ENCODE measurements at places on chromosomes 4 and X. TPM values are rescaled to one million over a fixed set of nuclear protein-coding genes. Genes with fewer than 3 reads are reported as not detected.

- H3K36me3 ChIP-seq, result no peaks in the 10 kb centered on the region
- H3K27ac ChIP-seq, result no peak overlapping the region
- no peak for DNase-seq
- H3K27me3 ChIP-seq, result no peaks in the 10 kb centered on the region
- no peak overlapping the region for H3K4me3 ChIP-seq
Measured at GRCh38 chrX:101682723-101683122, 23.1 kb upstream of the ARMCX2 start.

GRCh38 chrX:70476934-70477733, 32.5 kb downstream of the DLG3 start:
- H3K36me3 ChIP-seq, result peaks cover 21% of the 10 kb centered on the region
- no peak overlapping the region for H3K4me3 ChIP-seq
- DNase-seq, result no peak
- H3K27me3 ChIP-seq, result no peaks in the 10 kb centered on the region
- peak overlapping the region; percentile 50 for H3K27ac ChIP-seq

- H3K4me3 ChIP-seq, result no peak overlapping the region
- DNase-seq, result no peak
- no peaks in the 10 kb centered on the region for H3K4me1 ChIP-seq
- H3K27me3 ChIP-seq, result no peaks in the 10 kb centered on the region
- H3K36me3 ChIP-seq, result no peaks in the 10 kb centered on the region
Measured at GRCh38 chr4:148055844-148056243, 324.0 kb downstream of the ARHGAP10 start.

The GPC4 gene
- total RNA-seq, result 21.1 TPM

- no peak overlapping the region for H3K27ac ChIP-seq
- no peaks in the 10 kb centered on the region for H3K36me3 ChIP-seq
- no peak overlapping the region for H3K4me3 ChIP-seq
- DNase-seq, result no peak
- no peaks in the 10 kb centered on the region for H3K4me1 ChIP-seq
Measured at GRCh38 chrX:123277821-123278220, 93.7 kb downstream of the GRIA3 start.

GRCh38 chrX:2631743-2632532, 59.2 kb upstream of the CD99 start:
- H3K4me1 ChIP-seq, result no peaks in the 10 kb centered on the region
- no peak for DNase-seq
- no peak overlapping the region for H3K4me3 ChIP-seq
- peaks cover 41% of the 10 kb centered on the region for H3K36me3 ChIP-seq
- no peak overlapping the region for H3K27ac ChIP-seq

The RNF128 gene
- total RNA-seq, result not detected

DNA sequence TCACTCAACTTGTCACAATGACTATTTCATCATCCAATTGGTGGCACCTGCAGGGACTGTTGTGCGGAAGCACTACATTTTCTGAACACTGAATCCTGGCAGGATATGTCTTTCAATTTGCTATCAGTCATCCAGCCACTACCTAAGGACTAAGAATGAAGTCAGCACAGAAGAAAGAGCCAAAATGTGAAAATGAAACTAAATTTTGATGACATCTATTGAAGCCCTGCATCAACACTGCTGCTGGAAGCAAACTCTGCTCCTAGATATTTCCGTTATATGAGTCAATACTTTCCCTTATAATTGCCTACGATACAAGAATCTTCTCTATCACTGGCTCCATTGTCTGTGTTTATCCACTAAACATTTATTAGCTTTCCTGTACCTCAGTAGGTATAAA, 917.9 kb downstream of the RAPGEF2 start:
- H3K36me3 ChIP-seq, result no peaks in the 10 kb centered on the region
- no peaks in the 10 kb centered on the region for H3K27me3 ChIP-seq
- H3K27ac ChIP-seq, result no peak overlapping the region
- DNase-seq, result no peak
- no peak overlapping the region for H3K4me3 ChIP-seq

The GABRE gene
- total RNA-seq, result 0.44 TPM

GRCh38 chr4:142369141-142369540, 477.0 kb downstream of the INPP4B start:
- H3K27ac ChIP-seq, result no peak overlapping the region
- no peak for DNase-seq
- peaks cover 3% of the 10 kb centered on the region for H3K36me3 ChIP-seq
- H3K4me3 ChIP-seq, result no peak overlapping the region
- no peaks in the 10 kb centered on the region for H3K27me3 ChIP-seq

The SULT1B1 gene
- total RNA-seq, result not detected

GRCh38 chr4:147790412-147790811, 58.5 kb downstream of the ARHGAP10 start:
- peaks cover 3% of the 10 kb centered on the region for H3K27me3 ChIP-seq
- no peak overlapping the region for H3K27ac ChIP-seq
- no peak overlapping the region for H3K4me3 ChIP-seq
- H3K4me1 ChIP-seq, result peaks cover 9% of the 10 kb centered on the region
- no peaks in the 10 kb centered on the region for H3K36me3 ChIP-seq

The MGARP gene
- 0.65 TPM for total RNA-seq

- peaks cover 23% of the 10 kb centered on the region for H3K4me1 ChIP-seq
- no peak for DNase-seq
- H3K27ac ChIP-seq, result no peak overlapping the region
- peaks cover 14% of the 10 kb centered on the region for H3K27me3 ChIP-seq
- H3K36me3 ChIP-seq, result no peaks in the 10 kb centered on the region
Measured at GRCh38 chr4:1062419-1062818, 50.9 kb downstream of the RNF212 start.

DNA sequence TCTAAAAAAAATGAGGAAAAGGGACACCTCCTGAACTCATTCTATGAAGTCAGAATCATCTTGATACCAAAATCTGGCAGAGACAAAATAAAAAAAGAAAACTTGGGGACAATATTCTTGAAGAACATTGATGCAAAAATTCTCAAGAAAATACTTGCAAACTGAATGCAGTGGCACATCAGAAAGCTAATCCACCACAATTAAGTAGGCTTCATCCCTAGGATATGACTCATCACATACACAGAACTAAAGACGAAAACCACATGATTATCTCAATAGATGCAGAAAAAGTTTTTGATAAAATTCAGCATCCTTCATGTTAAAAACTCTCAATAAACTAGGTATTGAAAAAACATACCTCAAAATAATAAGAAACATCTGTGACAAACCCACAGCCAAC, 98.3 kb downstream of the FAM47B start:
- no peak for DNase-seq
- H3K27me3 ChIP-seq, result no peaks in the 10 kb centered on the region
- no peak overlapping the region for H3K4me3 ChIP-seq
- peaks cover 10% of the 10 kb centered on the region for H3K36me3 ChIP-seq
- H3K4me1 ChIP-seq, result no peaks in the 10 kb centered on the region
- H3K27ac ChIP-seq, result no peak overlapping the region

The ALAS2 gene
- not detected for total RNA-seq

- H3K36me3 ChIP-seq, result no peaks in the 10 kb centered on the region
- peaks cover 4% of the 10 kb centered on the region for H3K4me1 ChIP-seq
- no peaks in the 10 kb centered on the region for H3K27me3 ChIP-seq
- DNase-seq, result no peak
Measured at GRCh38 chr4:135244056-135244455, 1042.5 kb upstream of the PABPC4L start.

The FREM3 gene
- not detected for total RNA-seq

DNA sequence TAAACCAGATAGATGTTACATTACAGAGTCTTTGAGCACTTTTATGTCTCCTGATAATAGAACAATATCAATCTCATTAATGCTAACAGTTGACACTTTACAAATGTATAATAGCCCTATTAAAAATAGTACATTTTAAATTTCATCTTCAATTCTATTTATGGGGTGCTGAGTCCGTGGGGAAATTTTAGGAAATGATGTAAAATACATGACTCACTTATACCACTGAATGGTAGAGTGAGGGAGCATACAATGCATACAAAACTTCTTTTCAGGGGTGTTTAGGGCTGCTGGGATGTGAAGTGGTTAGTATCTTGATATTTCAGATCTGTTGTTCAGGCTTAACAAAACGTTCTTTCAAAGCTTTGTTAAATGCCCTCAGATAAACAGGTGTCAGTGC, 696.2 kb downstream of the TRAM1L1 start:
- no peak overlapping the region for H3K4me3 ChIP-seq
- H3K4me1 ChIP-seq, result no peaks in the 10 kb centered on the region
- DNase-seq, result no peak
- peak overlapping the region; percentile 3 for H3K27ac ChIP-seq
- no peaks in the 10 kb centered on the region for H3K36me3 ChIP-seq
- no peaks in the 10 kb centered on the region for H3K27me3 ChIP-seq

DNA sequence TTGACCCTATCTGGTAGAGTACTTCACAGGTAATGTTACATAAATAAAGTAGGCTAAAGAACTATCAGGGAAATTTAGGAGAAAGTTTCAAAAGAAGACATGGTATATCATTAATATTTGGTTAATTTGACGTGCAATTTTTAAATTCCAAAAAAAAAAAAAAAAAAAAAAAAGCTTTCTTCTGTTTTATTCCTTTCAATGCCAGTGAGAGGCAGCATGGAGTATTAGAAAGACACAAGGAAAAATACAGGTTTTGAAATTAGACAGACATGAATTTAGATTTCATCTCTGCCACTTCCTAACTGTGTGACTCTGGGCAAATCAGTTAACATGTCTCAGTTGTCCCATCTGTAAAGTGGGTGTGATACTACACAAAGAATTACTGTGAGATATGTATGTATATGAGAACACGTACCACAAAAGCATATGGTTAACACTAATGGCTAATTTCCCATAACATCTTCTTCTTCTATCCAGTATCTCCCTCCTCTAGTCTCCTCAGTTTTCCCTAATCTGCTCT, 132.5 kb downstream of the GPC3 start:
- peaks cover 2% of the 10 kb centered on the region for H3K4me1 ChIP-seq
- no peaks in the 10 kb centered on the region for H3K27me3 ChIP-seq
- DNase-seq, result no peak
- no peak overlapping the region for H3K27ac ChIP-seq

DNA sequence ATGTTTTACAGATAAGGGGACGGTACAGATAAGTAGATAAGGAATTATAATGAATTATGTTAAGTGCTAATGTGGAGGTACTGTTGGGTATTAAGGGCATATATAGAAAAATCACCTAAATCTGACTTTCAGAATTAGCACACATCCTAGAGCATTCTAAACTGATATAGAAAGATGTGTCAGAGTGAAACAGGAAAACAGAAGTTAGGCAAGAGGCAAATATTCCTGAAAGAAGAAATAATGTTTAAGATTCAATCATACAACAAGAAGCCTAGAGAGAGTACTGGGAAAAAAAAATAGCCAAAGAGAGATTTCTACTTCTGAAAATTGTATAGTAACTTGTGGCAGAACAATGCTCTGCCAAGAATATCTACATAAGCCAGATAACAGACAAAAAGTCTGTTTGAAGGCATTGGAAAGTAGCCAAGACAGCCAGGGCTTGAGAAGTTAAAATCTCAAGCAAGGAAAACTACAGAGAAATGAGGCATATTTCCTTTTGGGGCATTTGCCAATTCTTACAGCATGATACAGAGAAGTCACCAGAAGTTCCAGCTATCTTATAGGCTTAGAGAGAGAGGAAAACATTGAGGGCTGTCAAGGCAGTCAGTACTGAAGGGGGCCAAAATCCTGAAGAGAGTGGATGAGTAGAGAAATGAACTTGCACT, 646.0 kb downstream of the RPA4 start:
- peaks cover 22% of the 10 kb centered on the region for H3K36me3 ChIP-seq
- peaks cover 8% of the 10 kb centered on the region for H3K4me1 ChIP-seq
- H3K27ac ChIP-seq, result no peak overlapping the region
- no peaks in the 10 kb centered on the region for H3K27me3 ChIP-seq
- DNase-seq, result no peak

The MTMR8 gene
- 4.0 TPM for total RNA-seq

DNA sequence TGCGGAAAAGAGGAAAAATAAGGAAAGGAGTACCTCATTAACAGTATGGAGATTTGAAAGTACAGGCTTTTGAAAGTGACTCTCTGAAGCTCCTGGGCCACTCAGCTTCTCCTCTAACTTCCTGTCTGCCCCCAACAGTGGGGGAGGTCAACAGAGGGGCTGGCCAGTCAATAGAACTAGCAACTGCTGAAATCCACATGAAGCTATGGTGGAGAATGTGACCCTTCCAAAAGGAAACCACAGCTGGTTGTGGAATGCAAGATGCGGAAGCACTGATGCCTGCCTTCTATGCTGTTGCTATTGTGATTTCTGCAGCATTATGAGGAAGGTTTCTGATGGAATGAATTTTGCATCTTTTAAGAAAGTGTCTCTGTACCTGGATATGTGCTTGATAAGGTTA, 2.4 kb downstream of the CORIN start:
- peaks cover 43% of the 10 kb centered on the region for H3K27me3 ChIP-seq
- peaks cover 16% of the 10 kb centered on the region for H3K4me1 ChIP-seq
- peaks cover 3% of the 10 kb centered on the region for H3K36me3 ChIP-seq
- no peak for DNase-seq
- H3K27ac ChIP-seq, result no peak overlapping the region
- H3K4me3 ChIP-seq, result no peak overlapping the region

The ODAPH gene
- not detected for total RNA-seq

The ENPEP gene
- total RNA-seq, result 4.5 TPM

DNA sequence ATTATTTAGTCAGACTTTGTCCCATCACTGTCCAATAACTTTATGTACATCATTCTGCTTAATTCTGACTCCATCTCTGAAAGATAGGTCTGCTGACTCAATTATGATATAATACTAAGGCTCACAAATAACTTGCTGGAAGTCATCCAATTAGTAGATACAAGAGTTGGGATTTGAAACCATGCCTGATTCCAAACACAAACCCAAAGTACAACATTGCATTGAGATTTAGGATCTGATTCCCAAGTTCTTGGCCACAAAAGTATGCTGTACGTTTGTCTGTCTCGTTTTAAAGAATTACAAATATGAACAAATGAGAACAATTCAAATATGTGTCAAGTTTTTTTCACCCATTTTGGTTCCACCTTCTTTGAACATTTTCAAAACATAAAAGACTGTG, 108.8 kb downstream of the AMELX start:
- no peaks in the 10 kb centered on the region for H3K27me3 ChIP-seq
- no peaks in the 10 kb centered on the region for H3K36me3 ChIP-seq
- no peak for DNase-seq
- no peaks in the 10 kb centered on the region for H3K4me1 ChIP-seq
- no peak overlapping the region for H3K4me3 ChIP-seq

DNA sequence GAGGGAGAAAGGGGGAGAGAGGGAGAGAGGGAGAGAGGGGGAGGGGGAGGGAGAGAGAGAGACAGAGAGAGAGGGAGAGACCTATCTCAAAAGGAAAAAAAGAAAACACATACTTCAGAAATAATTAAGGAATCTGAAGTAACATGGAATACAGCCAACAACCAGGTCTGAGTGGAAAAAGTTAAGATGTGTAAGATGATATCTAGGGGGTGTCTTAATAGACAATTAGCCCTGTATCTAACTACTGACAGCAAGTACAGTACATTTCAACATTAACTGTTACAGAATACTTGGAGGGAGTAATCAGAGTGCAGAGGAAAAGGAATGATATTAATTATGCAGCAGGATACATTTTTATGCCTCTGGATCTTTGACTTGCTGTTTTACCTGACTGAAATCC, 22.4 kb downstream of the NUP54 start:
- no peaks in the 10 kb centered on the region for H3K27me3 ChIP-seq
- H3K4me1 ChIP-seq, result no peaks in the 10 kb centered on the region
- no peak for DNase-seq
- no peak overlapping the region for H3K4me3 ChIP-seq
- H3K27ac ChIP-seq, result no peak overlapping the region

- H3K27me3 ChIP-seq, result no peaks in the 10 kb centered on the region
- DNase-seq, result no peak
- H3K36me3 ChIP-seq, result peaks cover 57% of the 10 kb centered on the region
- H3K4me3 ChIP-seq, result no peak overlapping the region
Measured at GRCh38 chr4:122977103-122977502, 54.7 kb upstream of the NUDT6 start.

GRCh38 chr4:139528377-139529005, 27.5 kb downstream of the SETD7 start:
- H3K4me1 ChIP-seq, result peaks cover 20% of the 10 kb centered on the region
- no peaks in the 10 kb centered on the region for H3K36me3 ChIP-seq
- DNase-seq, result no peak
- no peak overlapping the region for H3K4me3 ChIP-seq
- H3K27ac ChIP-seq, result no peak overlapping the region
